B cell (primary cell): ENCODE measurements at places on chromosomes 7 and 10.

DNA sequence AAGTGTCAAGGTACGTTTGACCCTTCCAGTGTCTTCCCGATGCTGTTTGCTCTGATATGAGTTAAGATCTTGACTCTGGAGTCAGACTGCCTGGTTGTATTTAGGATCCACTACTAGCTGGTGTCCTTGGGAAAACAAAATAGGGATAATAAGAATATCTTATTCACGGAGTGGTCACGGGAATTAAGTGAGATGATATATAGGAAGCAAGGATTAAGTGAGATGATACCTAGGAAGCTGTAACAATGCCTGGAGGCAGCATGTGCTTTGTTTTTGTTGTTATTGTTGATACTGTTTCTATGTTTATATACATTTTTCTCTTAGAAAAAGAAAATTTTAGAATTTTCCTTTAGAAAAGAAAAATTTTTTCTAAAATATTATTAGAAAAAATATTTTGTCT, 87.0 kb downstream of the LYZL1 start:
- no peaks in the 10 kb centered on the region for H3K4me1 ChIP-seq
- no peaks in the 10 kb centered on the region for H3K27me3 ChIP-seq
- H3K27ac ChIP-seq, result no peak overlapping the region
- H3K4me3 ChIP-seq, result no peak overlapping the region

DNA sequence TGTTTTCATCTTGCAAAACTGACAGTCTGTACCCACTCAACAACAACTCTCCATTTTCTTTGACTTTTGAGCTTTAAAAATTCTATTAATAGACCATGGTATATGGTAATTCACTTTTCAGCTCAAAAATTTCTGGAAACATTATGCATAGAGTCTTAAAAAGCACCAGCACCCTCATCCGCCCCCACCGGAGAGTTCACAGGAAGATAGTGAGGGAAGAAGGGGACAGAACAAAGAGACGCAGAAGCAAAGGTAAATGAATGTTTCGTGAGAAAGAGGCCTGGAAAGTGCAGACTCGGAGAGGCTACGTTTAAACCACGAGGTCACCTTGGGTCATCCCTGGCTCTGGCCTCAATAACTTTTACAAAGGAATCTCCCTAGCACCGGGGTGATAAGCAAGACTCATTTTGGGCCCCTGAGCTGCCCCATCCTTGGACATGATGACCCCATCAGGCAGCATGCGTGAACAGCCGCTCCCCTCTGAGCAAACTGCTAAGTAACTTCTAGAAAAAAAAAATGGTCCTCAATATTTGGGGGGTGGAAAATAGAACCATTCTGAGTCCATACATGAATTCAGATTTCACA, 96.3 kb downstream of the CPXM2 start:
- H3K36me3 ChIP-seq, result no peaks in the 10 kb centered on the region
- no peak overlapping the region for H3K4me3 ChIP-seq
- DNase-seq, result no peak
- H3K27ac ChIP-seq, result no peak overlapping the region

DNA sequence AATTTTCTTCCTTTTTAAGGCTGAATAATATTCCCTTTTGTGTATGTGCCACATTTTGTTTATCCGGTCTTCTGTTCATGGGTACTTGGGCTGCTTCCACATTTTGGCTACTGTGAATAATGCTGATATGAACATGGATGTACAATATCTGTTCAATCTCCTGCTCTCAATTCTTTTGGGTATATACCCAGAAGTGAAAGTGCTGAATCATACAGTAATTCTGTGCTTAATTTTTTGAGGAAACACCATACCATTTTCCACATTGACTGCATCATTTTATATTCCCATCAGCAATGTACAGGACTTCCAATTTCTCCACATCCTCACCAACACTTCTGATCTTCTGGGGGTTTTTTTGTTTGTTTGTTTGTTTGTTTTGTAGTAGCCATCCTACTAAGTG, 135.0 kb upstream of the INHBA start:
- H3K27me3 ChIP-seq, result no peaks in the 10 kb centered on the region
- H3K4me1 ChIP-seq, result peaks cover 5% of the 10 kb centered on the region
- no peak overlapping the region for H3K27ac ChIP-seq
- no peaks in the 10 kb centered on the region for H3K36me3 ChIP-seq
- no peak for DNase-seq
- no peak overlapping the region for H3K4me3 ChIP-seq

DNA sequence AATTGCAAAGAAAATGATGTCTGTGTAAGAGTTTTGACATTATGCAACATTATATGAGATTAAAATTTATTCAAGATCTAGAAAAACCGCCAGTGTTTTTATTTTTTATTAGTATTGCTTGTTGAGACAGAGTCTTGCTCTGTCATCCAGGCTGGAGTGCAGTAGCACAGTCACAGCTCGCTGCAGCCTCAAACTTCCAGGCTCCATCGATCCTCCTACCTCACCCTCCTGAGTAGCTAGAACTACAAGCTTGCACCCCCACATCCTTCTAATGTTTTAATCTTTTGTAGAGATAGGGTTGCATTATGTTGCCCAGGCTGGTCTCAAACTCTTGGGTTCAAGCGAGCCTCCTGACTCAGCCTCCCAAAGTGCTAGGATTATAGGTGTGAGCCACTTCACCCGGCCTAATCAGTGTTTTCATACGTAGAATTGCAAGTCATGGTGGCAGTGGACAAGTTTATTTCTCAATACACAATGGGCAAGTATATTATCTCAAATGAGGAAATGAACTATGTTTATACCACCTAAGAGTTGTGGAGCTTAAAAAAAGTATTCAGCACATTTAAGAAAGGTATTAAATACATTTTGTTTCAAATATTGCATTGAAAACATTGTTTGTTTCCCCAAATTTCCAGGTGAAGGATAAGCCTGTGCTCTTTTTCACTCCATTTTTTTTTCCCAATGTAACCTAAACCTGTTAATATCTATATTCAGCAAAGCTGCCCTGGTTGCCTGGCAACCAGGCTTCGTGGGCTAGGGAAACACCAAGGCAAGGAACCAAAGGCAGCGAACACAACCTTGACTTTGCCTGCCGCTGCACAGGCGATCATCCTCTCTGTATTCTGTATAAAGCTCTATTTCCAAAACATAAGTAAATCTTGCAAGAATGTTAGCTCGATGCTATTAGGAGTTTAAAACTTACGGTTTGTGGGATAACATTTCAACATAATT, 163.9 kb downstream of the CACNB2 start:
- H3K27me3 ChIP-seq, result no peaks in the 10 kb centered on the region
- no peaks in the 10 kb centered on the region for H3K36me3 ChIP-seq
- no peaks in the 10 kb centered on the region for H3K4me1 ChIP-seq
- H3K27ac ChIP-seq, result no peak overlapping the region

GRCh38 chr7:142913051-142913450, 20.5 kb downstream of the TRPV5 start:
- no peak for DNase-seq
- H3K4me3 ChIP-seq, result no peak overlapping the region

GRCh38 chr7:72286519-72286918, 125.6 kb downstream of the CALN1 start:
- DNase-seq, result no peak
- no peaks in the 10 kb centered on the region for H3K4me1 ChIP-seq
- H3K27ac ChIP-seq, result no peak overlapping the region

DNA sequence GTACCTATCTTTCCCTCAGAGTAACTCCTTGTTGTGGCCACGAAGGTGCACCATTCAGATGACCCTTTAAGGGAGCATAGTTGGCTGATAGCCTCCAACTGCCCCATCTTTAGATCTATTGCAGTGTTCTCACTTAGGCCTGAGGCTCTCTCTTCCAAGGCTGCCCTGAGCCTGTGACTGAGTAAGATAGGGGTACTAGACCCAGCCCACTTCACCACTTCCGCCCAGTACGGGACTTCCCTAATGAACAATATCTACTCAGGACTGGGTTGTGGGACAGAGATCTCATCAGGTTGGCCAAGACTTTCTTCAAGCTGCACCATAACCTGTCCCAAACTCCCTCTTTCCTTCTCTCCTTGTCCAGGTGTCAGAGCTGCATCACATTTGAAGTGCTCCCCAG, 5.7 kb upstream of the GNAI1 start:
- H3K27me3 ChIP-seq, result no peaks in the 10 kb centered on the region
- peaks cover under 1% of the 10 kb centered on the region for H3K4me1 ChIP-seq
- no peak overlapping the region for H3K27ac ChIP-seq
- no peak overlapping the region for H3K4me3 ChIP-seq
- no peak for DNase-seq
- H3K36me3 ChIP-seq, result no peaks in the 10 kb centered on the region
